ENCODE measurements at places on chromosomes 13 and 19. TPM values are rescaled to one million over a fixed set of nuclear protein-coding genes. Genes with fewer than 3 reads are reported as not detected.

TLE2 gene
- 53.6 TPM for polyA plus RNA-seq

ZNF723 gene
- polyA plus RNA-seq = not detected

OSCAR gene
- polyA plus RNA-seq = 0.37 TPM

FLT3 gene
- polyA plus RNA-seq = 0.19 TPM

ACER1 gene
- not detected for polyA plus RNA-seq

ZNF540 gene
- polyA plus RNA-seq = 3.1 TPM

LCP1 gene
- 66.6 TPM for polyA plus RNA-seq

HSH2D gene
- polyA plus RNA-seq = 0.56 TPM

DLL3 gene
- polyA plus RNA-seq = not detected

CAMSAP3 gene
- polyA plus RNA-seq = 2.2 TPM

TRPM4 gene
- 11.9 TPM for polyA plus RNA-seq

CEACAM19 gene
- polyA plus RNA-seq = 3.8 TPM

TIMM50 gene
- 32.4 TPM for polyA plus RNA-seq

ATP8B3 gene
- 0.80 TPM for polyA plus RNA-seq

TMIGD2 gene
- polyA plus RNA-seq = 4.0 TPM

IZUMO4 gene
- 6.5 TPM for polyA plus RNA-seq

AP1M2 gene
- 37.3 TPM for polyA plus RNA-seq

KCNC3 gene
- 1.4 TPM for polyA plus RNA-seq

NACC1 gene
- 21.0 TPM for polyA plus RNA-seq

PSG4 gene
- not detected for polyA plus RNA-seq

TUBB4A gene
- 2.0 TPM for polyA plus RNA-seq

CALR3 gene
- not detected for polyA plus RNA-seq

WDR87 gene
- polyA plus RNA-seq = not detected

TNNT1 gene
- polyA plus RNA-seq = 16.5 TPM

VAV1 gene
- 1.2 TPM for polyA plus RNA-seq

MED16 gene
- polyA plus RNA-seq = 39.0 TPM

RETN gene
- 15.1 TPM for polyA plus RNA-seq

PGLYRP1 gene
- polyA plus RNA-seq = 8.7 TPM

ZNF439 gene
- 0.88 TPM for polyA plus RNA-seq

SMIM7 gene
- 96.7 TPM for polyA plus RNA-seq

SUPT20H gene
- polyA plus RNA-seq = 14.0 TPM

ZNF611 gene
- polyA plus RNA-seq = 1.7 TPM

ZNF43 gene
- polyA plus RNA-seq = 4.0 TPM

SHISA7 gene
- 0.07 TPM for polyA plus RNA-seq

PRX gene
- 2.3 TPM for polyA plus RNA-seq

GAPDHS gene
- not detected for polyA plus RNA-seq

GAMT gene
- 52.7 TPM for polyA plus RNA-seq

CD177 gene
- 13.0 TPM for polyA plus RNA-seq

ICAM1 gene
- polyA plus RNA-seq = 134 TPM

PDE4C gene
- polyA plus RNA-seq = 0.20 TPM

AKAP8L gene
- polyA plus RNA-seq = 79.6 TPM

DAND5 gene
- polyA plus RNA-seq = 0.04 TPM

CYP4F12 gene
- polyA plus RNA-seq = 9.1 TPM

PINLYP gene
- 22.4 TPM for polyA plus RNA-seq

MRPL34 gene
- polyA plus RNA-seq = 97.5 TPM

SIGLEC9 gene
- 0.78 TPM for polyA plus RNA-seq

MCEMP1 gene
- 20.8 TPM for polyA plus RNA-seq

IGFL1 gene
- polyA plus RNA-seq = not detected

ATP4A gene
- polyA plus RNA-seq = 2.9 TPM

ADGRE3 gene
- polyA plus RNA-seq = not detected

NMRK2 gene
- polyA plus RNA-seq = 1.1 TPM

NLRP5 gene
- not detected for polyA plus RNA-seq

GIPC3 gene
- 0.33 TPM for polyA plus RNA-seq

AMER2 gene
- 0.01 TPM for polyA plus RNA-seq

All from adipose tissue (tissue), 3 donors.